ENCODE measurements at places on chromosomes 1 and 21.

DNA sequence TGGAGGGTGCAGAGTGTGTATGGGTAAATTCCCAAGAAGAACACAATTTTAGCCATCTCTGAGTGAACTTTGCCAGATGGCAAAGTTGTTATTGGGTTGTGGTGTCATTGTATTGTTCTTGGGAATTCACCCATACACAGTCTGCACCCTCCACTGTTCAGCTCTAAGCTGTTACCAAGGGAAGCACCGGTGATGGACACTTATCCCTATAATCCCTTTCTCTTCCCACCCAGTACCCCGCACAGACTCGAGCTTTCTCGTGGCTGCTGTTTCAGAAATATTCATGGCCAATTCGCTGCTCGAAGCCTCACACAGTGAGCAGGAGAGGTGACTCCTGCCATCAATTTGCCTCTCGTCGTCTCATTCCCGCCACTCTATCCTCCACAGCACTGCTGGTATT is 95.7 kb upstream of the PALMD start:
- no peak for DNase-seq

GRCh38 chr1:156437037-156437867 is 63.3 kb downstream of the MEF2D start:
- DNase-seq = no peak

GRCh38 chr1:23558872-23559135 is 497 bp downstream of the ID3 start:
- no peak for DNase-seq

DNA sequence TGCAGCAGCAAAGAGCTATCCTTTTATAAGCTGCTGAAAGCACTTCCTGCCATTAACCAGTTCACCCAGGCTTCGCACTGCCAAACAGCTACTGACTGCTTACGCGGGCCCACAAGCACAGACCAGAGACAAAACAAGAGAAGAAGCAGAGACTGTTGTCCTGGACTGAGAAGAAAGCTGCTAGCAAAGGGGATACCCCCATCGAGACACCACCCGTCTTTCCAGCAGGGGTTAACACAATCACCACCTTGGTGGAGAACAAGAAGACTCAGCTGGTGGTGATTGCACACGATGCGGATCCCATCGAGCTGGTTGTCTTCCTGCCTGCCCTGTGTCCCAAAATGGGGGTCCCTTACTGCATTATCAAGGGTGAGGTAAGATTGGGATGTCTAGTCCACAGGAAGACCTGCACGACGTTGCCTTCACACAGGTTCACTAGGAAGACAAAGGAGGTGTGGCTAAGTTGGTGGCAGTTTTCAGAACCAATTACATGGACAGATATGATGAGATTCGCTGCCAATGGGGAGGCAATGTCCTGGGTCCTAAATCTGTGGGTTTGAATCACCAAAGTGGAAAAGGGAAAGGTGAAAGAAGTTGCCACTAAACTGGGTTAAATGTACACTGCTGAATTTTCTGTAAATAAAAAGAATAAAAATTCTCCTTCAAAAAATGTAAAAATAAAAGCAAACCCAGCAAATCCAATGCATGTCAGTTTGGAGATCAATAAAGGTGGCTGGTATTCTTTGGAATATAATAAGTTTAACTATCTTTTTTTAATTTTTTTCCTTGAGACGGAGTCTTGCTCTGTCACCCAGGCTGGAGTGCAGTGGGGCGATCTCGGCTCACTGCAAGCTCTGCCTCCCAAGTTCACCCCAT is 1.2 kb downstream of the FMO5 start:
- no peak for DNase-seq

- no peak for DNase-seq
These were observed 126.2 kb downstream of the FGGY start for GRCh38 chr1:59422921-59423575.

DNA sequence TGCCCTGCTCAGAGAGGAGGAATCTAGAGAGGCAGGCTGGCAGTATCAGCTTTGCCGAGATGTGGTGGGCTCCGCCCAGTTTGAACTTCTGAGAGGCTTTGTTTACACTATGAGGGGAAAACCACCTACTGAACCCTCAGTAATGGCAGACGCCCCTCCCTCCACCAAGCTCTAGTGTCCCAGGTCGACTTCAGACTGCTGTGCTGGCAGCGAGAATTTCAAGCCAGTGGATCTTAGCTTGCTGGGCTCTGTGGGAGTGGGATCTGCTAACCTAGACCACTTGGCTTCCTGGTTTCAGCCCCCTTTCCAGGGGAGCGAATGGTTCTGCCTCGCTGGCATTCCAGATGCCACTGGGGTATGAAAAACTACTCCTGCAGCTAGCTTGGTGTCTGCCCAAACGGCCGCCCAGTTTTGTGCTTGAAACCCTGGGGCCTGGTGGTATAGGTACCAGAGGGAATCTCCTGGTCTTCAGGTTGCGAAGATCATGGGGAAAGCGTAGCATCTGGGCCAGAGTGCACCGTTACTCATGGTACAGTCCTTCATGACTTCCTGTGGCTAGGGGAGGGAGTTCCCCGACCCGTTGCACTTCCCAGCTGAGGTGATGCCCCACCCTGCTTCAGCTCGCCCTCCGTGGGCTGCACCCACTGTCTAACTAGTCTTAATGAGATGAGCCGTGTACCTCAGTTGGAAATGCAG is 43.6 kb downstream of the C21orf91 start:
- DNase-seq = no peak

DNA sequence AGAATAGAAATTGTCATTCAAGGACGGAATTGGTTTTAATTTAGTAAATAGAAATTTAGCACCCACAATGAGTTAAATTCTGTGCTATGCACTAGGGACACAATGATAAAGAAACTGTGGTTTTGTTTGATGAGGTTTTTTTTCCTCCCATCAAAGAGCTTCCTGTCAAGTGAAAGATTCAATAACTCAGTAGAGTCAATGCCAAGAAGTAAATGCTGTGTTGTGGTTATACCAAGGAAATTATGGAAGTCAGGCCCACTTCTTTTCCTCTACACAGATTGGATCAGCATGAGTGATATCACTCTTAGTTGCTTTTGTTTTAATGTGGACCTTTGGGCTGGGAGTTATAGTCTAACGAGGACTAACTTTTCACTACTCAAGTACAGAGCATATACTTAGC is 1269.6 kb upstream of the ADGRL2 start:
- no peak for DNase-seq

DNA sequence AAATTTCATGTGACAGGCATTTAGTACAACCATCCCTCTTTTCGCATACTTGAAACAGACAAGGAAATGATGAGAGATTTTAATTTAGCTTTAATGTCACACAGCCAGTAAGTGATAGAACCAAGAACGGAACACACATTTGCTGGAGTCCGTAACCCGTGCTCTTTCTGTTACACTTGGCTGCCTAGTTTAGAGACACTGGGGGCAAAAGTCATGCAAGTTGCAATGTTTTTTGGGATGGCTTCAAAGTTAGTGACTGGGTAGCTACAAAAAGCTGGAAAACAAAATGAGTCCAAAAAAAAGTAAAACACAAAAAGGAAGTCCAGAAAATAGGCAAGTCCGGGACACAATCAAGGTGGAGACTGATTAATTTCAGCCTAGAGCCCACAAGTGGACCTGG is 5.9 kb downstream of the NID1 start:
- no peak for DNase-seq

GRCh38 chr1:156666862-156667609 is 10.2 kb downstream of the NES start:
- no peak for DNase-seq

- no peak for DNase-seq
These were observed 79.0 kb downstream of the MRPL37 start for GRCh38 chr1:54278941-54279422.

DNA sequence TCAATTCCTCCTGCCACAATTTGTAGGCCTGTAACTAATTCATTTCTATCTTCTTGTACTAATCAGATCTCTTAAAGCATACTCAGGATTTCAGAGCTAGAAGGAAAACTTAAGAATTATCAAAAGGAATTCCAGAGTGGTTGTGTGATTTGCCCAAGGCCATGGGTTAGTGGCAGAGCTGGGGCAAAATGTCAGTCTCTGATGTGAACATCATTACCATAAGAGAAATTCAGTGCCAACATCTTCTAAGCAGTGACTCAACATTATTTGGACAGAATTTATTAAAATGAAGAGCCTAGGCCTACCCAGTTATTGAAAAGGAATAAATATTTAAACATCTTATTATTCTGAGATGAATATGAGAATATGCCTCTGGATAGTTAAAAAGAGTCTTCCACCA is 14.5 kb downstream of the ST6GALNAC5 start:
- DNase-seq = no peak

- DNase-seq = no peak
These were observed 66.3 kb upstream of the SSX2IP start for GRCh38 chr1:84756455-84757082.

DNA sequence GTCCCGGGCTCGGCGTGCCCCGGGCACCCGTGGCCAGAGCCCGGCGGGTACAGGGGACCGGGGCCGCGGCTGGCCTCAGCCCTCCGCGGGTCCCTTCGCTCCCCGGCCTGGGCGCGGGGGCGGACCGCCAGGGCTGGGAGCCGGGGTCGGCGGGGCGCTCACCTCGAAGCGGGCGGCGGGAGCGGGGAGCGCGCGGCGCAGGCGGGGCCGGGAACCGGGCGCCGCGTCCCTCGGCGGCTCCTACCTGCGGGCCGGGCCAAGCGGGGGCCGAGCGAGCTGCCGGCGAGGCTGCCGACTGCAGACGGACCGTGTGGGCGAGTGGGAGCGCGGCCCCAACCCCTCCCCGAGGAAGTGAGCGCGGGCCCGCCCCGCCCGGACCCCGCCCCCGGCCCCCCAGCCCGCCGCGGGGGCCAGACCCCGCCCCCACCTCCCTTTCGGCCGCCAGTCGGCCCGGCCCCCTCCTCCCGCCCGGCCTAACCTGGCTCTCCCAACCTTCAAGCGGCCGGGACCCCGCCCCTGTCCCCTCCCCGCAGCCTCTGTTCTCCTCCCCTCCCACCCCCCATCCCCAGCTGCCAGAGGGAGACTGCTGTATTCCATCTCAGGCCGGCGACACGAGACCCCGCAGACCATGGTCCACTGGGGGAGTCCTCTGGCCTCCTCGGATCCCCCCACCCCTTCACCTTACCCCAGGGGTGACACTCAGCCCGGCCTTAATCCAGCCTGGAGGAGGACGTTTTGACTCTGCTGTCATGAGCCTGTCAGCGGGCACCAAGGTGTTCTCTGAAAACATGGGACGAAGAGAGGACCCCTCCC is at the start of gene FHL3:
TSS of gene FHL3 (minus strand) at position 320 of the 813 bp plus-strand sequence. CDS start 6,102 bp downstream, outside the sequence.
- DNase-seq = no peak

DNA sequence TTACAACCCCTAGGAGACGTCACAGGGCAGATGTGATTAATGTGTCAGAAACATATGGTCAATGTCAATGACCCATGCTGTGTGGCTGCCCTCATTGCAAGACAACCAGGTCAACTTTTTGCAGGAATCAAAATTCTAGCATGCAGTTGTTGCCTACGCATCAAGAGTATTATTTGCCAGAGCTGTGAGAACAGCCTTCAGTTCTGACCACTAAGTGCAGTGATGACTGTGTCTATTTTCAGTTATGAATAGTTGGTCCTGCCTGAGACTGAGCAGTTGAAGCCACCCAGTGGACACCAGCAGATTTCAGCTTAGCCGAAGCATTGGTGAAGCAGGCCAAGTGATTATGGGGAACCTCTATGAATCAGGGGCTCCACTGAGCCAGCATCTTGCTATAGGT is 47.3 kb downstream of the LYPLAL1 start:
- DNase-seq = no peak

DNA sequence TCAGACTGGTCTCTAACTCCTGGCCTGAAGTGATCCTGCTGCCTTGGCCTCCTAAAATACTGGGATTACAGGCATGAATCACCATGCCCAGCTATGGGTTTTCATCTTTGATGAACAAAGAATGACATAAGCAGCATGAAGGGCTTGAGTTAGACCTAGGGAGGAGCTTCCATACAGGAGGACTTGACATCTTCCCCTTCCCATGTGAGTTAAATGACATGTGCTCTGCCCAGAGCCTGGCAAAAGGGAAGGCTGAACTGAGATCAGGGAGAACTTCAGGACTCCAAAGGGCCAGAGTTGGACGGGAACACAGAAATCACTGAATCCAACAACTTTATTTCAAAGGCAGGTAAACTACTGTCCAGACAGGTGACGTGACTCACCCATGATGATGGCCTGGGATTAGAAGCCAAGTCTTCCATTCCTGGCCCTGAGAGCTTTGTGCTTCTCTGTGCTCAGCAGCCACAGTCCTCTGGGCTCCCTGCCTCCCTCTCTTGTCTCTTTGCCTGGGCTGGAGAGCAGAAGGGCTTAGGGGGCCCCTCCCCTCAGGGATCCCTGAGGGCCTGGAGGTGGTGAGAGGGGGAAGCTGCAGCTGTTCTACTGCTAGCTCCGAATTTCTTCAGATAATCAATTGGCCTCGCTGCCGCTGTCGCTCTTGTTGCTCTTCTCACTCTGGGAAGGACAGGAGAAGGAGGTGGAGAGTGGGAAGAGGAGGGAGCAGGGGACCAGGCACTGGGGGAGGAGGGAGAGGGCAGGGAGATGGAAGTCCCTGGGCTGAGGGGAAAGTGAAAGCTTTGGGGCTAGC is 7.6 kb downstream of the NHLH1 start:
- DNase-seq = no peak

GRCh38 chr1:53641481-53642214 is 97.3 kb downstream of the GLIS1 start:
- DNase-seq = no peak

DNA sequence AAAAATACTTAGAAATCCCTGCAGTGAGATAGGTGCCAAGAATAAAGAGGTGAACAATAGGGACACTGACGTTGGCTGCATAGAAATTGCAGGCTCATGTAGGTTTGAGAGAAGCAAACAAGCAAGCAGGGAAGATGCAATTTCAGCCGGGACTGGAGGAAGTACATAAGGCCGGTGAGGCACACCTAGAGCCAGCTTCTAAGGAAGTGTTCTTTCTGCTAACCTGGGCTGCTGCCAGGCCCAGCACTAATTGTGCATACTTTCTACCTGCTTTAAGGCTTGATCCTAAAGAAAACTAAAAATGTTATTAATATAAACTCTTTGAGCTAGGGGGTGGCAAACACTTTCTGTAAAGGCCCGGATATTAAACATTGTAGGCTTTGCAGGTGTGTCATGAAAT is 71.0 kb downstream of the LMO4 start:
- DNase-seq = no peak

DNA sequence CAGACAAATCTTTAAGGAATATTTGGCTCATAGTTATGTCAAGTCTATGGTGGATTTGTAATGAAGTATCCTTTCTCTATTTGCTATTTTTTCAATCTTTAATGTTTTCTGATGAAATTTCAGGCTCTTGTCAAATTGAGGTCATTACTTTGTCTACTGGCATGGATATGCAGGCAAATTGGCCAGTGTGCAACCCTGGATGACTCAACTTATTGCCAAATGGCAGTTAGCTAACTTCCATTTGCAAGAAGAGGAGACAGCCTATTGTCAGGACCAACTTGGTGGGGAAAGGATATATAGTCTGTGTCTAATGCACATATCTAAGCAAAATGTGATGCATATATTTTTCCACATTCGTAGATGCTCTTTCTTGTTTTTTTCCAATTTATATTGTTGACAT is 530.5 kb downstream of the PTBP2 start:
- DNase-seq = no peak

All from dorsolateral prefrontal cortex (tissue), 122 donors.